ENCODE measurements at places on chromosomes 4 and X.

DNA sequence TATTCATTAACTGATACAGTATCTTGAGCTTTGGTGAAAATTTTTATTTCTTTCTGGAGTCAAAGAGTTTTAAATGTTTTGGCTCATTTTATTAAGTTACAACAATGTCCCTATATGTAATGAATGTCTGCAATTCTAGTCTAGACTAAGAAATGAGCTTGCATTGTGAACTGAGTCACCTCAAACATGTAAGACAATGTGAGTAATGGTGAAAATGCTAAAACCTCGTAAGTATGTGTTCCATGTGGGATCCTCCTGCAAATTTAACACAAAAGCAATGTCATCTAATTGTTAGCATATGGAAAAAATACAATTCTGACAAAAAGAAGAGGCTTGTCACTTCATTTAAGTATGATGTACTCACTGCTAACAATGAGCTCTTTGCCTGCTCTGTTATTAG, 480.5 kb upstream of the FSTL5 start:
- no peak for DNase-seq

- DNase-seq: no peak
Measured at GRCh38 chr4:6338175-6338950, 68.7 kb downstream of the WFS1 start.

DNA sequence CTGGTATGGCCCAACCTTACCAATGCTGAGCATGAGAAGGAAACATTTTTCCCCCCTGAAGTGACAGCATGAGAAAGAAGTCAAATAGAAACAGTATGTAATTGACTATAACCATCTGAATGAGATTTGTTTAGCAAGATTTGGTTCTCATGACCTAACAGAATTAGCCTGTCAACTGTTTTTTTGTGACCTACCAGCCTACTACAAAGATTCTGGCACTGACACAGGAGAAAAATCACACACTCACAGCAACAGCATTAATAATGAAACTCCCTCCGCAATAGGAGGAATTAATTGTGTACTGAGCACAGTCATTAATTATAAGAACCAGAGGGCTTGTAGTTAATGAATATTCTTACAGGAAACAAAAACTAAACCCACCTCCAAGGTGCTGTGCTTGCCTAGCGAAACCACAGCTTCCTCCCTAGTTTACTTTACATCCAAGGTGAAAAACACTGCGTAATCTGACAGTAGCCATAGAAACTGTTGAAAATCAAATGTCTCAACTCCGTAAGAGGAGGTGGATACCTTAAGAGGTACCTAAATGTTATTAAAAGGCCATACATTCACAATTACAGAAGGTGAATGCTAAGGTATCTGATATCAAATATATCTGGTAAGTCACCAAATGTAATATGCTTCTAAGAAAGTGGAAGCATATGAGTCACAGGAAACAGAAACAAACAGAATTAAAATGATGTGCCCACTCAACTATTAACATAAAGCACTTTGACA, 34.9 kb downstream of the MMRN1 start:
- no peak for DNase-seq

- DNase-seq: peak; percentile 57
Measured at GRCh38 chr4:151744614-151745013, 16.2 kb downstream of the GATB start.

DNA sequence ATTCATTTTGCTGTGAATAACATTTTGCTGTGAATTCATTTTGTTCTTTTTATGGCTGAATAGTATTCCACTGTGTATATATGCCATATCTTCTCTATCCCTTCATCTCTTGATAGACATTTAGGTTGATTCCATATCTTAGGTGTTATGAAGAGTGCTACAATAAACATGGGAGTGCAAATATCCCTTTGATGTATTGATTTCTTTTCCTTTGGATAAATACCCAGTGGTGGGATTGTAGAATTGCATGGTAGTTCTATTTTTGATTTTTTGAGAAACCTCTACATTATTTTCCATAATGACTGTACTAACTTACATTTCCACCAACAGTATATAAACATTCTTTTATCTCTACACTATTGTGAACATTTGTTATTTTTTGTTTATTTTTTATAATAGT, 555.9 kb downstream of the PDHA2 start:
- no peak for DNase-seq

- DNase-seq: no peak
Measured at GRCh38 chr4:5718411-5718810, 7.4 kb downstream of the EVC start.

- DNase-seq: no peak
Measured at GRCh38 chr4:74414149-74414809, 30.7 kb upstream of the AREG start.

DNA sequence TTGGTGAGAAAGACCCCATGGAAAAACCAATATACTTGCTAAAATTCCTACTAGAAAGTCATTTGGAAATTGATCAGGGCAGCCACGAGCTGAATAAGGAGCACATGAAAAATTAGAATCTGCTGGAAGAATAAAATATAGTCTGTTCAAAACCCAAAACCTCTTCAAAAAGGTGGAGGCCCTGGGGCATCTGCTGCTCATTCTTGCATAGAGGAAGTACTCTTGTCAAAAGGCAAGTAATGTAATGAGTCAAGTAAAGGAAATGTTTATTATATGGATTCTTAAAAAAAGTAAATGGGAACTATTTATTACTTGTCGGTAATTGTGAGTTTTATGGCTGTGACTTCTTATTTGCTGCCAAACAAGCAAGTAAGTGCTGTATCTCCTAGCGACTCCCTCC, 109.5 kb downstream of the GK start:
- no peak for DNase-seq

DNA sequence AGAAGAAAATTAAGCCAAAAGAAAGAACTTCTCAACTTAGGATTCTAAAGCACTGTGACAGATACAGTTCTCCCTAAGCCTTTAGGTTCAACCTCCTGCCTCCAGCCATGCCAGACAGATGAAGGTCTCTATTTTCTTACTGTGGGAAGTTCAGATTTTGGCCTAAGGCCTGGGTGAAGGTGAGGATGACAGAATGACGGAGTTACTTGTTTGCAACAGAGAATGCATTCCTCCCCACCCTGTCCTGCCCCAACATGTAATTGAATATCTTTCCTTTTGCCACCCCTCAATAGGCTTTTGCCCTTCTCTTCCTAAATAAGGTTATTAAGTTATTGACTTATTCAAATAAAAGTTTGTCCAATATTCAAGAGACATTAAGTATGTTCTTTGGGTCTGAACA, 25.6 kb downstream of the SLC16A2 start:
- no peak for DNase-seq

DNA sequence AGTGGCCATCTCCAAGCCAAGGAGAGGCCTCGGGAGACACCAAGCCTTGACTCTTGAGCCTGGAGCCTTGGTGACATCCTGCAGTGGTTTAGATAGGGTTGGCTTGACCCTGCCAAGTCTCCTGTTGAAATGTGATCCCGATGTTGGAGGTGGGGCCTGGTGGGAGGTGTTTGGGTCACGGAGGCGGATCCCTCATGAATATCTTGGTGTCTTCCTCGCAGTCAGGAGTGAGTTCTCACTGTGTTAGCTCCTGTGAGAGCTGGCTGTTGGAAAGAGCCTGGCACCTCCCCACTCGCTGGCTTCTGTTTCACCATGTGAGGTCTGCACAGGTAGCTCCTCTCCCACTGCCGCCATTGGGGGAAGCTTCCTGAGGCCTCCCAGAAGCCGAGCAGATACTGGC, 38.8 kb downstream of the ADRA2C start:
- DNase-seq: no peak

GRCh38 chr4:57710053-57710452, 599.9 kb upstream of the IGFBP7 start:
- no peak for DNase-seq

DNA sequence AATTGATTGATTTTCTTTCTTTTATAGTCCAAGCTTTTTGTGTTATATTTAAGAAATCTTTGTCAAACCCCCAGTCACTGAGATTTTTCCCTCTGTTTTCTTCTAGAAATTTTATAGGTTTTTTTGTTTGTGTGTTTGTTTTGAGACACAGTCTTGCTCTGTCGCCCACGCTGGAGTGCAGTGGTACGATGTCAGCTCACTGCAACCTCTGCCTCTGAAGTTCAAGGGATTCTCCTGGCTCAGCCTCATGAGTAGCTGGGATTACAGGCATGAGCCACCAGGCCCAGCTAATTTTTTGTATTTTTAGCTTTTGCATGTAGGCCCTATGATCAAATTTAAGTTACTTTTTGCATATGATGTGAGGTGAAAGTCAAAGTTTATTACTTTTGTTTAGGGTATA, 20.9 kb upstream of the FBXW7 start:
- DNase-seq: no peak

GRCh38 chr4:20288846-20289512, 37.3 kb downstream of the SLIT2 start:
- DNase-seq: no peak

DNA sequence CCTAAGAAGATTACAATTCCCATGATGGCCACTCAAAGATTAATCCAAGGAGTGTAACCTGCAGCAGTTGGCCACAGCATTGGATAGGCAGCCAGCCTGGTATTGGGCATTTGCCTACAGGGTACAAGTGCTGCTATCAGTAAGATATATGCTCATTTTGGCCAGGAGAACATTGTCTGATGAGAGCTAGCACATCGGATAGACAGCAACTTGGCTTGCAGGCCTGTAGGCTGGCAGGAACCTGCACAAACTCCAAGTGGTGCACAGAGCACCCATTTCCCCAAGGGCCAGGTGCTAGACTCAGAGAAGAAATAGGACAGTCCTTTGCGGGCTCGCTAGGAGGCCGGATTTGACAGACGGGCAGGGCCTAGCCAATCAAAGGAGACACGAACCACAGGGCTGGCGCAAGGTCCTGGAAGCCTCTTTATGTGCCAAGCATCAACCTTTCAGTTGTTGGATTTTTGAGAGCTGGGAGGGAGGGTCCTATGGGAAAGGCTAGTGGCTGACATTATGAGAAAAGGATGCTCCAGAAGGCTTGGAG, 11.7 kb upstream of the AP1AR start:
- DNase-seq: no peak

- no peak for DNase-seq
Measured at GRCh38 chr4:144902614-144903013, 195.4 kb downstream of the ANAPC10 start.

DNA sequence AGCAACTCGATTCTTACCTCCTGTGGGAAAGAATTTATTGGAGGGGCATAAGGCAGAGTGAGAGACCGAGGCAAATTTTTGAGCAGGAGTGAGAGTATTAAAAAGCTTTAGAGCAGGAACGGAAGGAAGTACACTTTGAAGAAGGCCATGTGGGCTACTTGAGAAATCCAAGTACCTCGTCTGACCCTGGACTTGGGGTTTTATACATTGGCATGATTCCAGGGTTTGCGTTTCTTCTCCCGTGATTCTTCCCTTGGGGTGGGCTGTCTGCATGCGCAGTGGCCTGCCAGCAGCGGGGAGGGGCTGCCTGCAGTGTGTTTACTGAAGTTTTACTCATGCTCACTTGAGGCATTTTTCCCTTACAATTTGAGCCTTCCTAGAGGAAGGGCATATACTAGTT, 3.4 kb downstream of the GALNT7 start:
- no peak for DNase-seq

DNA sequence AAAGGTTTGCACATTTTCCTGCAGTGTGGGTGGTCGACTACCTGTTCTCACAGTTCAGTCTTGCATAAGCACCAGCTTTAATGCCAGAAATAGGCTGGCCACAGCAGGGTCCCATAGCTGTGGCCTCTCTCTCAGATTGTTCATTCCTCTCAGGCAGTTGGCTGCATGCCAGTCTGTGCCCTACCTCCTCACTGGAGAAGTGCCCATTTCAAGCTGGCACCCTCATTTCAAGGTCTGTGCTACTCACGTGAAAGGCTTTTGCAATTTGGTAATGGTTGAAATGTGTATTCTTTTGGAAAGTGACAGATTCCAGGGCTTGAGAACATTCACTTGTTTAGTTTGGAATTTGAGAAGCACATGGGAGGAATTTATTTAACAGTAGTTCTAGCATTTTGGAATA, 28.9 kb upstream of the MTMR1 start:
- no peak for DNase-seq

- no peak for DNase-seq
Measured at GRCh38 chr4:83172371-83172770, 57.8 kb upstream of the PLAC8 start.

- no peak for DNase-seq
Measured at GRCh38 chr4:2663275-2663674, 92.9 kb downstream of the TNIP2 start.

GRCh38 chr4:165393704-165394103, 14.9 kb downstream of the CPE start:
- DNase-seq: no peak

GRCh38 chrX:119676949-119677653, 15.9 kb downstream of the SEPTIN6 start:
- DNase-seq: no peak

- DNase-seq: no peak
Measured at GRCh38 chr4:123120473-123120872, 198.1 kb upstream of the NUDT6 start.

- DNase-seq: peak; percentile 11
Measured at GRCh38 chrX:132209527-132209926, 9.7 kb downstream of the RAP2C start.

DNA sequence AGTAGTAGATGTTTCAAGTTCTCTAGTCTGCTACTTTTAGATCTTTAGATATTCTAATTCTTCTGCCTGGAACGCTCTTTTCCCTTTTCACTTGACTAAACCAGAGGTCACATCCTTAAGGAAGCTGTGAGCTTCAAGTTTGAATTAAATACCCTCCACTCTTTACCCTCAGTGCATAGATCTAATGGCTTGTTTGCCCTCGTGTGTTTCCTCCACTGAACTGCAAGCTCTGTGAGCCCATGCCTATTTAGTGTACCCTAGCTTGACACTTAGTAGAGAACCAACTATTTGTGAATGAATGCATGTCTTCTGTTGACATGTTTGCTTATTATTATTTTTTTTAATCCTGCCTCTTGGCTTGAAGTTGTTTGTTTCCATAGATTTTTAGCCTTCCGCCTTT, 138.3 kb downstream of the PDE5A start:
- DNase-seq: no peak

- no peak for DNase-seq
Measured at GRCh38 chr4:2280531-2281300, 18.8 kb upstream of the MXD4 start.

DNA sequence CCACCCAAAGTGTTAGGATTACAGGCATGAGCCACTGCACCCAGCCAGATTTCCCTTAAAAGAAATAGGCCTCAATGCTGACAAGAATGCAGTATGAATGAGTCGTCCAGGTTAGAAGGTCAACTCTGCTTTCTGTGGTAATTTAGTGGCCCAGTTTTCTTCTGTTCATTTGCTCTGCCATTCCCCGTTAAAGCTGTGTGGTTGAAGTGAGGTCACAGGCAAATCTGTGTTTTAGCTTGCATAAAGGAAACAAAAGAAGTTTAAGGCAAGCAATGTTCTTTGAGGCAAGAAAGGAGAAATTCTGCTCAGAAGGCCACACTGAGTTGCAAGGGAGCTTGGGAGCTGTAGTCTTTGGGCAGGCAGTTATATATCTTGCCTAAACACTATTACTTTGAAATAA, 176.8 kb downstream of the LARP7 start:
- DNase-seq: peak; percentile 23
